Bone marrow (tissue), 2 donors: ENCODE measurements at places on chromosomes 2 and 18.

- no peak for DNase-seq
These were observed 96.0 kb downstream of the ACOXL start for GRCh38 chr2:110828330-110828729.

DNA sequence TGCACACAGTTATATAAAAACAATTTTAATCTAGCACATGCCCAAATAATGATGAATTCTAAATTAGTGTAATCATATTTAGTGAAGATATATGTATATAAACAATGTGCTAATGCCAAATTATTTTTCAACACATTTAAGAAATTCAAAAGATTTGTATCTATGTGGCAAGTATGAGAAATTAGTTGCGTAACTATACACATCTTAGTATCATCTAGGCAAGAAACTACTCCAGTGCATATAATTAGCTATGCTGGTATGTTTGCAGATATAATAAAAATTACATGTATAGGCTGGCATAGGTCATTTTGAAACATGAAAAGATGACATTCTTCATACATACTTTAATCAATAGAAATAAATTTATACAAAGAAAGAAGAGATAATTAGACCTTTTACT, 252.0 kb upstream of the VWC2L start:
- no peak for DNase-seq

DNA sequence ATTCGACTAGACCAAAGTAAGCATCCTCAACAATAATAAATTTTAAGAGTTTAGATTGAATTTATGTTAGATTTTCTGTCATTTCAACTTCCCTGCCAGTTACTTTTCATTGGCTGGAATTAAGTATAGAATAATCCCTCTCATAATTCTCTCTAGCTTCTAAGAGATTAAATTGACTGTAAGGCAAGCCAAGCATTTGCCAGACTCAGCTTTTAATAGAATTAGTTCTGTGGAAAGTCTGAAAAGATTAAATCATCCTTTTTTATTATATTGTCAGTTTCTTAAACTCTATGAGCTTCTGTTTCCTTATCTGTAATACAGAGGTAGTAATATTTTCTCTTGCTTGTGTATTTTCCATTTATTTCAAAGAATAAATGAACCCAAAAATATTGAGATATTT, 77.9 kb upstream of the ZNF804A start:
- DNase-seq = no peak

DNA sequence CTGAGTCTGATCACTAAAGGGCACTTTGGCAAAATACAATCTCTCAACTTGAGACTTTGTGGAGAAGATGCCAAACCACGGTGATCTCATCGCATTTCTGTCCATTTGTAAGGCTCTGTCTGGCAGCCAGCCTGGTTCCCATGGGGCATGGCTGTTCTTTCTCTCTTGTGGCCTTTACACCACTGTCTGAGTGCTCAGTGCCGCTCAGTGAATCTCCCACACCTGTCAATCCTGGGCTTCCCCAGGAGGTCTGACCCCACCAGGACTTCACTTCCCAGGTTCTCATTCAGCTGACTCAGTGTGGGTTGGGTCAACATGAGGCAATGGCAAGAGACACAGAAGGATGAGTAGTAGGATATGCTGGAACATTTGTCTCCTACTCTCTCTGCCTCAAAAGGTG, 96.8 kb upstream of the TRIB2 start:
- DNase-seq = no peak

DNA sequence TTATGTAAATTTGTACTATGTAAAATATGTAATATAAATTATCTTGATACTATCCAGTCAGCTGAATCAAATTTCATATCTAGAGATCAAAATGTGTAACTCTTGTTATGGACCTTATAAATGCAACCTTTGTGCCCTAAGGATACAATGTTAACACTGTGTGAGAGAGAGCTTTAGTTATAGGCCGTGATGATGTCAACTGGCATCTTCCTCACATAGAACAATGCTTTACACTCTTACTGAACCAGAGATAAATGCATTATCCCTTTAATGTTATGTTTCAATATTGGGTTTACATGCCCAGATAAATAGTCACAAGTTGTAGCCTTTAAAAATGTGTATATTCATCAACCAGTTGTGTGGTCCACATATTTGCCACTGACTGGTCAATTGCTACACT, 115.1 kb downstream of the KCNJ3 start:
- DNase-seq = no peak

GRCh38 chr2:152453129-152453911, 118.3 kb downstream of the FMNL2 start:
- no peak for DNase-seq

DNA sequence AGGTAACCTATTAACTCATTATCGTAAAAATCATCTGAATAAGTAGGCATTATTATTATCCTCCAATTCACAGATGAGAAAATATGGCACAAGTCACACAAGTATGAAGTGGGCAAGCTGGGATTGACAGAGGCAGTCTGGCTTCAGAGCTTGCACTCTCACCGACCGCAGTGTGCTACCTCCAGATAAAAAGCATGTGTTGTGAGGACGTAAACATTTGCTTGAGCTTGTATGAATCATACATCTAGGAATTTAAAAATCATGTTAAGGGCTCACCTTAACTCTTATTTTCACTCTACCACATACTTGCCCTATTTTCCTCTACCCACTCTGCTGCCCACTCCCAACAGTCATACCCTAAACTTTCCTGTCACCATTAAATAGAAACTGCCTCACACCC, 65.3 kb upstream of the AMMECR1L start:
- no peak for DNase-seq

- no peak for DNase-seq
These were observed 102.1 kb downstream of the LRP2 start for GRCh38 chr2:169260246-169260645.

DNA sequence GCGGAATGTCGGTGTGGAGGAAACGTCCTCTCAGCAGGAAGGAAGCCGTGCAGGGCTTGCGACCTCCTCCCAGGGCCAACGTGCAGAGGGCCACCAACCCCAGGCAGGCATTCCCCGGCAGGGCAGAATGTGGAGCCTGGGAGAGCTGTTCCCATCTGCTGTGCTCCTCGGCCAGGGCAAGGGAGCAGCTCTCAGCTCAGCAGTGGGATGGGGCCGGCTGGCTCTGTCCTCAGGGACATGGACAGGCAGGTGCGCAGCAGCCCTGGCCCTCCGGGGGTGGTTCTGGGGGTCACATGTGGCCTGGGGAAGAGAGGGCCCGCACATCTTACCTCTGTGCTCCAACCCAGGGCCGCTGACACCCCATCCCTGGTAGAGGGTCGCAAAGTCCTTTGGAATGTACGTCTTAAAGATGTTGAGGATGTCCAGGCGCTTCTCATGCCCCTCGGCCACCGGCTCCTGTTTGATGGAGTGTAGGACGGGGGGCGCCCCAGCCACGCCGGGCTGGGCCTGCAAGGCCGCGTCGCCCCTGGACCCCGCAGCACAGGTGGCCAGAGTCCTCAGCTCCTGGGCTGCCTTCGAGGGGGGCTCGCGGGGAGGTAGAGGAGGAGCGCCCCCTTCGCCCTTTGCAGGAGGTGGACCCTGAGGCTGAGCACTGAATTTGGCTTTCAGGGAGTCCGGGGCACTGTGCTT, 116.4 kb downstream of the ZNF516 start:
- no peak for DNase-seq

GRCh38 chr2:237529452-237530402, 36.6 kb upstream of the PRLH start:
- no peak for DNase-seq

DNA sequence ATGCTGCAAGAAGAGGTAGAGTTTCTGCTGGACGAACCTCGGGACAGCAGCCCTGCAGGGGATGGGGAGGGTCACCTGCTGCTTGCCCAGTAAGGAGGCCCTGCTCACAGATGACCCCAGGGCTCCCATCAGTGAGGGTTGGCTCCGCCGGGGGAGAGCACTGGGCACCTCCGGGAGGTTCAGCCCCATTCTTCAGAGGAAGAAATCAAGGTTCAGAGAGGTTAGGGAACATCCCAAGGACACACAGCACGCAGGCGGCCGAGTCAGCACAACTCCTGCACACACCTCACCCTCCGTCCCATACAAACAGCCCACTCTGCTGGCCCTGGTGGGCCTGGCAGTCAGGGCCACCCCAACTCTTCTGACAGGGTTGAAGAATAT, 11.7 kb upstream of the CCDC74B start:
- no peak for DNase-seq

DNA sequence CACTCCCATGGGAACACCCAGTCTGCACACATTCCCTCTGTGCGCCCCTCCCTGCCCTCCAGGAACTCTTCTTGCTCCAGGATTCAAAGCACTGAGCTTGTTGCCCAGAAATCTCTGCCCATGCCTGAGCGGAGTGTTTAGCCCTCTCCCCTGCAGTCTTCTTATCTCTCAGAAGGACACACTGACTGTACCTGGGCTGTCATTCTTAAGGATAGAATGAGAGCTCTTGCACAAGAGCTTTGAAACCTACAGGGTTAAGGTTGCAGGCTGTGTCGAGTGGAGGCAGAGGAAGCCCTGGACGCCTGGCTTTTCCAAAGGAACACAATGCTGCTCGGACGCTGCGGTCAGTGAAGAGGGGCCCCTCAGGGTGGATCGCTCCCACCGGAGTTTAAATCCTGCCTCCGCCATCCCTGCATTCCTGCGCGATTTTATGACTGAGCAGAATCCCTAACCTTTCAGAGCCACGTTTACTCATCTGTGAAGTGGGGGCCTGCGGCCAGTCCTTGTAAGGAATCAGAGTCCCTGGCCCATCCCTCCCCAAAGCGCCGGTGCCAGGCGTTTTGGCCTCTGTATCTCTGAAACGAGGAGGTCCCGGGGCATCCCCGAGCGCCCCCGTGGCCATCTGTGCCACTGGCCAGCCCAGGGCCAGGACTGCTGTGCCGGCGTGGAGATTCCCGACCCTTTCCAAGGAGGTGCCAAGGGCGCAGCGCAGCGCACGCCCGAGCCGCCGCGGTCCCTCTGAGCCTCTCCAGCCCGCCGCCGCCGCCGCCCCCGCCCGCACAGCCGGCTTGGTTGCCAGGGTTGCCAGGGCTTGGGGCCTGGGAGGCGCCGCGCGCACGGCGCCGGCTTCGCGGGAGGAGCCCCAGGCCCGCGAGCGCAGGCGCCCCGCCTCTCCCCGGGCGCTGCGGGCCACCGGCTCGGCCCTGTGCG, 58.9 kb downstream of the FAM168B start:
- DNase-seq = no peak

DNA sequence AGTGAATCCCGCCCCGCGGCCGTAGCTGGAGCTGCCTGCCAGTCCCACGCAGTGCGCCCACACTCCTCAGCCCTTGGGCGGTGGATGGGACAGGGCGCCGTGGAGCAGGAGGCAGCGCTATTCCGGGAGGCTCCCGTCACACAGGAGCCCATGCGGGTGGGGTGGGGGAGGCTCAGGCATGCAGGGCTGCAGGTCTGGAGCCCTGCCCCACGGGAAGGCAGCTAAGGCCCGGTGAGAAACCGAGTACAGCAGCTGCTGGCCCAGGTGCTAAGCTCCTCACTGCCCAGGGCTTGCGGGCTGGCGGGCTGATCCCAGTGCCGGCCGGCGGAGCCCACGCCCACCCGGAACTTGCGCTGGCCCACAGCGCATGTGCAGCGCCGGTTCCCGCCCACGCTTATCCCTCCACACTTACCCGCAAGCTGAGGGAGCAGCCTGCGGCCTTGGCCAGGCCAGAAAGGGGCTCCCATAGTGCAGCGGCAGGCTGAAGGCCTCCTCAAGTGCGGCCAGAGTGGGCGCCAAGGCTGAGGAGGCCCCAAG, 1152.8 kb upstream of the CELF4 start:
- DNase-seq = no peak

DNA sequence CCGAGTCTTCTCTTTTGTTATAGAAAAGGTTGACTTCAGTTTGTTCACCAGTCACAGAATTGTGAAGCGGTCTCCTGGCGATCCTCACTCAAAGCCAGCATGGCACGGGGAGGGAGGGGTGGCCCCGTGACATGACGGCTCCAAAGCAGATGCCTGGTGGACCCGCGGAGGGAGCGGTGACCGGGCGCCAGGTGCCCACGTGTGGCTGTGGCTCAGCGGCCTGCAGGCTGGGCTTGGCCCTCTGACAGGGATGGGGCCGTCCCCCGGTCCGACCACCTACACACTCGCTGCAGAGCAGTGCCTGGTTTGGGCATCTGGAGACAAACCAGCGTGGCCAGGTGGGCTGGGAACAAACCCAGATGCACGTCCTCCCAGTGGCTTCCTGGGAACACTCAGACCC, 129.1 kb upstream of the SNTG2 start:
- no peak for DNase-seq

- no peak for DNase-seq
These were observed 1989.9 kb upstream of the CELF4 start for GRCh38 chr18:39555496-39555895.

DNA sequence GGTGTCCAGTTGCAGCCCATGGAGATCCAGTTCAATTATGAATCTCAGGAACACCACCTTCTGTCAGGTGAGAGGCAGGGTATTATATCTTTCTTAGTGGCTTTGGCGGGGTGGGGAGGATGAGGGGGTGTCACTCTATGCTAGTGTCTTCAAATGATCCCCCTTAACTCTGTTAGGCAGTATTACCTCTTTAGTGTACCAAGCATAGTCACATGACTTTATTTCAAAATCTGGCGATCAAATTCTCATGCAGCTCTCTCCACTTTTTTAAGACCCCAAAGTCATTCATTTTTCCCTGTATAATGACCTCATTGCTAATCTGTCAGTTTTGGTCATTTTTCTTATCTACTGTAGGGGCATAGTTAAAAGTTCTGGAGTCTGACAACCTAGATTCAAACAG, 1.1 kb upstream of the ZSCAN30 start:
- no peak for DNase-seq

DNA sequence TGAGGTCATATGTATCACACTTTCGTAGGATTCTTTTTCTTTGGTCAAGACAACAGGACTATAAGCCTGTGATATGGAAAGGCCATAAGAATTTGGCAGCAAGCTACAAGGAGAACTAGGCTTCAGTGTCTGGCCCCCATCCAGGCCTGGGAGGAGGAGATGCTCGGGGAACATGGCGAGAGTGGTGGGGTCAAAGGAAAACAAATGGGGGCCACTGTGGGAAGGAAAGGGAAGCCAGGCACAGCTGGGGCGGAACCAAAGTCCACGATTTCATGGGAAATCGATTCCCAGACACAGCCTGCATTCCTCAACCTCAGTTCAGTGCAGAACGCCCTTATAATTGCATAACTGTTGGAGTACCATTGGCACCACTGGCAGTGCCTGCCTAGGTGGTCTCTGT, 58.2 kb downstream of the MBP start:
- no peak for DNase-seq

DNA sequence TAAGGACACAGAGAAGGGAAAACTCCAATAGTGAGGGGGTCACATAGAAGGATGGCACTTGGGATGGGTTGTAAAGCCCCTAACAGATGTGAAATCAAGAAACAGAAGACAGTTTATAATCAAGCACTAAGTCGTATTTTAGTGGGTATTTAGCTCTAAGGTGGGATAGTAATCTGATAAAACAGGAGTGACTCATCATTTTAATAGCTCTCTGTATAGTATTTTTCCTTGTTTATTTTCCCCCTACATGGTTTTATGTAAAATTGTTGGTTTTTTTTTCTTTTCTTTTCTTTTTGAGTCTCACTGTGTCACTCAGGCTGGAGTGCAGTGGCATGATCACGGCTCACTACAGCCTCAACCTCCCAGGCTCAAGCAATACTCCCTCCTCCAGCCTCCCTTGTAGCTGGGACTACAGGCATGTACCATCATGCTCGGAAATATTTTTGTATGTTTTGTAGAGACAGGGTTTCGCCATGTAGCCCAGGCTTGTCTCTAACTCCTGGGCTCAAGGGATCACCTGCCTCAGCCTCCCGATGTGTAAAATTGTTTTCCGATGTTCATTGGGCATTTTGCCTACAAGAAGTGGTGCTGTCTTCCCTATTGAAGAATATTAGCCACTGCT, 142.6 kb upstream of the SERPINE2 start:
- no peak for DNase-seq
